ENCODE measurements at places on chromosomes 5 and 9. TPM values are rescaled to one million over a fixed set of nuclear protein-coding genes. Genes with fewer than 3 reads are reported as not detected.

The RASEF gene
- total RNA-seq, result not detected

The OGN gene
- not detected for total RNA-seq

The SLC25A2 gene
- not detected for total RNA-seq

The APBA1 gene
- 0.23 TPM for total RNA-seq

GRCh38 chr5:136063778-136064465 is 35.1 kb downstream of the TGFBI start:
- DNase-seq, result no peak

- no peak for DNase-seq
These were observed 16.7 kb downstream of the CXXC5 start for GRCh38 chr5:139664727-139665351.

DNA sequence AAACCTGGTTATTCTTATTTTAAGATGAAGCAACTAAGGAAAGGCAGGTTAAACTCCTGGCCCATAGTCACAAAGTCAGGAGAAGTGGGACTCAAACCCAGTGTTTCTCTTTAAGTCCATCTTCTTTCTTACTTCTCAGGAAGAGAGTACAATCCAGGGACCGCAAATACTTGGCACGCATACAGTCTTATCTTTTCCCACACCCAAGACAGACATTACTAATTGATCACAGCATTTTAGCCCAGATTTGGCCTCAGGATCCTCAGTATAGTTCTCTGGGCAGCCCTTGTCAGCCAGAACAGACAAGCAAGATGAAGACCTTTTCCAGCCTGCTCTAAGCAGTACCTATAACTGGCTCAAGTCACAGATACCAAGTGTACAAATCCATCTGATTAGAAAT is 125.5 kb upstream of the RAI14 start:
- no peak for DNase-seq

GRCh38 chr9:116800885-116801284 is 113.8 kb downstream of the TRIM32 start:
- DNase-seq, result no peak

GRCh38 chr9:8610256-8610655 is 810.7 kb upstream of the DMAC1 start:
- no peak for DNase-seq

- DNase-seq, result no peak
These were observed 393.0 kb downstream of the CDH12 start for GRCh38 chr5:22460189-22460588.

DNA sequence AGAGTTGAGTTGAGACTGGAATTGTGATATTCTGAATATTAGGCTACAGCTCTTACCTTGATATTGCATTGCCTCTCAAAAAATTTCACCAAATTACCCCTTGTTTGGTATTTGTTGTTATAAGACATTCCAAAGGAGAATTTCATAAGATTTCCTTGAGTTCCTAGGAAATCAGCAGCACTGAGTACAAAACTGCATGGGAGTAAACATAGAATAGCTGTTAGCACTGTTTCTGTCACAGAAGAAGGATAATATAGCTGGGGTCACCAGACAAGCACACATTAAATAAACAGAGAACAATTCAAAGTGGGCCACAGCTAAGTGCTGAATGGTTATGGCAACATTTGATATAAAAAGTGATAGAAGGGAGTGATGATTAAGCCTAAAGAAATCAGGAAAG is 724.3 kb downstream of the PRELID2 start:
- DNase-seq, result no peak
